ENCODE measurements at places on chromosomes 3 and 15.

- no peak for DNase-seq
Observed at GRCh38 chr3:131699001-131699400, 196.2 kb upstream of the MRPL3 start.

- no peak for DNase-seq
Observed at GRCh38 chr15:43519196-43519595, 1.8 kb downstream of the MAP1A start.

GRCh38 chr3:8767667-8768363 lies 1.6 kb downstream of the OXTR start:
- DNase-seq: no peak

DNA sequence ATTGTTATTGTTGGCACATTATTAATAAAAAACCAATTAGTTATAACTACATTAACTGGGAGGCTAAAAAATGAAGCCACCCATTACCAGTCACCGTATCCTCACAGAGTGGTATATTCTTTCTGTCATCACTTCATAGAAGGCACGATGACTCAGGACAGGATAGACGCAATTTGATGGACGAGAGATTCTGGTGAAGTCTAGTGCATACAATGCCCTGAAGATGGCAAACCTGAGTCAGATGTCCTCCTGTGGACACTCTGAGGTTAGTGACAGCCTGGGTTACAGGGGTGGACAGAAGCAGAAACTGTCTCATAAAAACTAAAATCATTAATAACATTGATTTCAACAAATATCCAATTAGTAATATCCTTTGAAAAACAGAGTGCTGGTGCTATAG lies 150.3 kb downstream of the SLC9A9 start:
- DNase-seq: no peak

GRCh38 chr15:101057841-101058407 lies 138.8 kb downstream of the LRRK1 start:
- DNase-seq: no peak

- DNase-seq: no peak
Observed at GRCh38 chr3:36403661-36404060, 23.4 kb downstream of the STAC start.

- DNase-seq: no peak
Observed at GRCh38 chr3:127328421-127328820, 40.6 kb upstream of the PRR20G start.

GRCh38 chr3:25957026-25957425 lies 167.1 kb downstream of the OXSM start:
- no peak for DNase-seq

GRCh38 chr3:71956716-71957115 lies 171.8 kb upstream of the PROK2 start:
- peak; percentile 6 for DNase-seq

GRCh38 chr15:51842852-51843737 lies 13.6 kb downstream of the TMOD3 start:
- DNase-seq: peak; percentile 50

DNA sequence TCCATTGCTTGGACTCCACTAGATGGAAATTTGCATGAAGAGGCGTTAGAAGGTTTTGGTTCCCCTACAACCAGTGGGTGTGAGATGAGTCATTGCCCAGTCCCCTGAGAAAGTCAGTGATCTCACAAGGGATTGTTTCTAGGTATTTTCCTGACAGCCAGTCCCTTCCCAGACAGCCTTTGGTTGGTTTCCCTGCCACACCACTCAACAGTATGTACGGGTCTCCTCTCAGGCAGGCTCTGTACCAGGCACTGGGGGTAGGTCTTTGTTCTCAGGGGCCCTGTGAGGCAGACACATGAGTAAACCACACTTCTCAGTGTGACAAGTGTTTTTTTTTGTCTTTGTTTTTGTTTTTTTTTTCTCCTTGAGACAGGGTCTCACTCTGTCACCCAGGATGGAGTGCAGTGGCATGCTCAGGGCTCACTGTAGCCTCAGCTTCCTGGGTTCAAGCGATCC lies 4.0 kb downstream of the LAMP3 start:
- DNase-seq: peak; percentile 98

DNA sequence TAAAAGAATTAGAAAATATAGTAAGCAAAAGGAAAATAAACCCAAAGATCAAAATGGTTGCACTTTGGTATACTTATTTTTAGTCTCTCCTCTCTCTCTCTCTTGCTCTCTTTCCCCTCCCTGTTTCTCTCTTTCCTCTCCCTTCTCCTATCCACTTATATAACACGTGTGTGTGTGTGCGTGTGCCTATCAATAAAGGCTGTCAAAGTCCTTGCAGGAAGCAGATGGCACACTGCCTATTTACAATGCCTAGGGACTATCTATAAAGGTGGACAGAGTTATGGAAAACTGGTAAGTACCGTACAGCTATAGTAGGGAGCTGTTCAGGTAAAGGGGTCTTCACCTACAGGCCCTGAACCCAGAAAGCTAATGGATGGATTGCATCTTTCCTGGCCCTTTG lies 161.6 kb downstream of the SQOR start:
- no peak for DNase-seq

- peak; percentile 60 for DNase-seq
Observed at GRCh38 chr3:111714305-111714704, 119.2 kb upstream of the ZBED2 start.

GRCh38 chr3:172219750-172220149 lies 180.4 kb downstream of the FNDC3B start:
- DNase-seq: no peak

DNA sequence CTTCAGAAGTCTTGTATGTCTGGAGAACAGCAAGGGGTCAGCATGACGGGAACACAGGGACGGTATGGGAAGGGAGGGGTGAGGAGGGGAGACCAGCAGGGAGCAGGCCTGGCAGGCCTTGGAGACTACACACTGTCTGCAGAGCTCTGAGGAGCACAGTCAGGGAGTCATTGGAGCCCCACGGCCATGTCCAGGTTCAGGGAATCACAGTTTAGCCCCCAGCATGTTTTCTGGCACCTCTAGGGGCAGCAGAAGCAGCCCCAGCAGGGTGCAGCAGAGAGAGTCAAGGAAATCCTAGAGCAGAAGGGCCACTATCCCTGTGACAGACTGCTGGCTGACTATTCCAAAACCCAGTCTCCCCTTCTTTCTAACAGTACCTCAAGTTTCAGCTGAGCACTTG lies 3.2 kb downstream of the LAMP3 start:
- peak; percentile 38 for DNase-seq

- DNase-seq: no peak
Observed at GRCh38 chr3:157502916-157503595, at the start of gene VEPH1. Gene VEPH1, minus strand, starts transcription at chr3:157503416. Its CDS starts 8,067 bp downstream, at chr3:157495349.

DNA sequence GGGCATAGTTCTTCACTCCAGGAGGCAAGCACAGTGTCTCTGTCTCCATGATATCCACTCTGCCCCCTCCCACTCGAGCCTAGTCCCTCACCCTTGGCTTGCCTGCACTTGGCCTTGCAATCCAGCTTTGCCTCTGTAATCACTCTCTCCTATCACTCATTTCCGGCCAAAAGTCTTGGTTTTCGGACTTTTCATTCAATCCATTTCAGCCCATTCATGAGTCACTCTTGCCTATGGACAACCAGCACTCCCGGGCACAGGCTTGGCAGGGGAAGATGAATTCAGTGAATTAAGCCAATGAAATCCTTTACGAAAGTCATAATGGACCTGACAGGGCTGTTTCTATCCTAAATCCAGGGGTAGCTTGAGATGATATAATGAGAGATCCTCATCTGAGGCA lies 21.7 kb downstream of the DAZL start:
- DNase-seq: no peak

DNA sequence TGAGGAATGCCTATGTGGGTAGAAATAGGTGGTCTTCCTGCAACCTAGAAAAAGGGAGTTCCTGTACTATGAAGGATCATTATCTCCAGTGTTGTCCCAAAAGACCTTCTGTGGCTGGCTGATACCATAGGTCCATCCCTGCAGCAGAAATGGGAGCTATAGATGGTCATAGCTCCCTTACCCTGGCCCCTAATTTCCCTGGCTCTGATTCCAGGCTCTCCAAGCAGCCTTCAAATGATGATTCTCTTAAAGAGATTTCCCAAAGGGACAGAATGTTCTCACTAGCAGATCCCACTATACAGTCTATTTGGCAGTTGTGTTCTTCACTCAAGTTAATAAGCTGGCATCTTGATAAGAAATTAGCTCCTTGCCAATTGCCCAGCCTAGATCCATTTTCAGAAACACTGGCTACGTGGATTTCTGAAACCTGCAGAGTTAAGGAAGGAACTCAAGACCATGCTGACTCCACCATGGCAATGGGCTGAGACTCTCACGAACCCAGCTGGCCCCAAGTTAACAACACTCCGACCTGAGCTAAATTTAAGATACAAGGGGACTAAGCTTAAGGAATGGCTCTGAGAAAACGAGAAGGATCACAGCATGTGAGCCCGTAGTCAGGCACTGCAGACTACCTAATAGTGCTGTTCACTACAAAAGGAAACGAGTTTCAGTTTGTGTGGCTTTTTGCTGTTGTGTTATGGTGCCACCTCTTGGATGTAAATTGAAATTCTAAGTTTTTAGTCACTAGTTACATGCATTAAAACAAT lies 11.4 kb downstream of the C15orf40 start:
- peak; percentile 81 for DNase-seq

- no peak for DNase-seq
Observed at GRCh38 chr3:130227540-130227939, 117.9 kb upstream of the COL6A5 start.

DNA sequence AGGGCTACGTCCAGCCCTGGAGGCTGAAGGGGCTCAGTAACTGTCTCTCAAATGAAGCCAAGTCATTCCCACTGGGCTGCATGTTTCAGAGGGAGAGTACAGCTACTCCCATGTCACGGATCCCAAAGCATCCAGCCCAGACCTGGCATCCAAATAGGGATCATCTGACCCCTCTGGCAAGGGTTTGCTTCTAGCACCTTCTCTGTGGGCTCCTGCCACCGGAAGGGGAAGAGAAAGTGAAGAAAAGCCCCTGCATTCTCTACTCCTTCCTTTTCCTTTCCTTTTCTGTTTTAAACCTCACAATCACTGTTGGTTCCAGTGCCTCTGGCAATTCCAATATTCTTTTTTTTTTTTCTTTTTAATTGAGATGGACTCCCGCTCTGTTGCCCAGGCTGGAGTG lies 64.5 kb upstream of the CTSH start:
- DNase-seq: peak; percentile 29

- DNase-seq: peak; percentile 20
Observed at GRCh38 chr15:99090011-99090699, 14.7 kb upstream of the SYNM start.

GRCh38 chr3:150215616-150216015 lies 192.5 kb upstream of the TSC22D2 start:
- no peak for DNase-seq

DNA sequence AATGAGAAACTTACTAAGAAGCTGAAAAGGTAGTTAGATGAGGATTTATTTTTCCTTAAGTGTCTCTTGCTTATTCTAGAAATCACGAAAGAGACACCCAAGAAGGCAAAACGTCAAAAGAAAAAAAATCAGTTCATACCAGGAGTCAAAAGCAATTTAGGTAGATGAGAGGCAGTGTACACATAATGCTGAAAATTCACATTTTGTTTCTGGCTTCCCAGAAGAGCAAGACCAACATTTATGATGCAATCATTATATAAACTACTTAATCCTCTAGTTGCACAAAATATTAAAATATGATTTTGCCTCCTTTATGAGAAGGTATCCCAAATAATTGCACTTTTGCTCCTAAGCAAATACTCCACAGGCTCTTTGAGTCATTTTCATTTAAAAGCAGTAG lies 228.0 kb downstream of the FMN1 start:
- no peak for DNase-seq

GRCh38 chr3:47578691-47579632 lies at the start of gene CSPG5:
Gene CSPG5, minus strand, starts transcription at chr3:47578865. Its CDS starts 172 bp downstream, at chr3:47578693.
- DNase-seq: no peak

DNA sequence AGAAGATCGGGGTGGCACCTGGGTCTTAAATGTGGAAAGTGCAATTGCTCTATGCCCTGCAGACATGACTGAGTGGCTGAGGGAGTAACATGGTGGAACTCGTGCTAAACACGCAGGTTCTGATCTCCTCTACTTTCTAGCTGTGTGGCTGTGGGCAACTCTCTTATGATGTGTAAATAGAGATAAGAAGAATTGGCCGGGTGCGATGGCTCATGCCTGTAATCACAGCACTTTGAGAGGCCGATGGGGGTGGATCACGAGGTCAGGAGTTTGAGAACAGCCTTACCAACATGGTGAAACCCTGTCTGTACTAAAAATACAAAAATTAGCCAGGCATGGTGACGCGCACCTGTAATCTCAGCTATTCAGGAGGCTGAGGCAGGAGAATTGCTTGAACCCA lies 67.7 kb downstream of the CLDN11 start:
- no peak for DNase-seq

- DNase-seq: no peak
Observed at GRCh38 chr15:28027714-28028076, 71.4 kb downstream of the OCA2 start.

DNA sequence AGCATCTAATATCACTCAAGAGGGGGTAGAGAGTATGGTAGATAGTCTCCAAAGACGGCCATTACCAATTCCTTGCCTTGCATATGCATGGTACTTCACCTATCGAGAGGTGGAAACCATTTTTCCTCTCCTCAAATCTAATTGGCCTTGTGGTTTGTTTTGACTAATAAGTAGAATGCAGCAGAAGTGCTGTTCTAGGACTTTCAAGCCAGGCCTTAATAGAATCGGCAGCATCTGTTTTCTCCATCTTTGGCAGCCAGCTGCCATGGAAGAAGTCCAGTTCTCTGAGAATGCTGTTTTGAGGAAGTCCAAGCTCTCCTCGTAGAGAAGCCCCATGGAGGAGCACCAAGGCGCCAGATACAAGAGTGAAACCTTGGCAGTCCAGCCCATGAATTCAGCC lies 59.1 kb upstream of the RASGRP1 start:
- no peak for DNase-seq

DNA sequence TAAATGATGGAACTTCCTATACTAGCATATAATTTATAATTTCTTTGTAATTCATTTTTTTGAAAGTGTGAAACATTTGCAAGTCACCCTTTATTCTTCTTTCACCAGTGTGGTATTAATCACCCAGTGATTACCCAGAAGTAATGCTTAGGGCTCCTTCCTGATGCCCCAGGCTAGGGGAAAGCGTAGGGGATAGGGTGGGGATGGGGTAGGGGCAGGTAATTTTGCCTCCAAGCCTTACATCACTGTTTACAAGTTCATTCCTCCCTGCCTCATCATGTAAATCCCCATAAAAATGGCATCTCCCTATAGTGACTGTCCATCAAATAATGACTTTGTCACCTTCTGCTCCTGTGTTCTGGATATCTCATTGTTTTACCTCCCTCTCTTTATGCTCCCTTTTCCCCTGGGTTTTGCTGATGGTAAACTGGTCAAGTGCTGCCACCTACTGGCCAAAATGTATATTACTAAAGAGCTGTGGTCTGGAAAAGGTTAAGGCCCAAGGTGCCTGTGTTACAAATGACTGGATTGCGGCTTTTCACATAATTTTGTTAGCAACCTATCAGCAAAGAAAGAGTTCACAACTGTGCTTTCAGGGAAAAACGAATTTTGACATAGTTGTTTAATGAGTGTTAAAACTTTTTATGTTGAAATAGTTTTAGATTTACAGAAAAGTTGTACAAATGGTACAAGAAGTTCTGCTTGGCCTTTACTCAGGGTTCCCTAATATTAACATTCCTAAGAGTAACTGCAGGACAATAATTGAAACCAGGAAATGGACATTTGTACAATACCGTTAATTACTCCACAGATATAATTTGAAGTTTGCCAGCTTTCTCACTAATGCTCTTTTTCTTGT lies 54.7 kb downstream of the ONECUT1 start:
- peak; percentile 98 for DNase-seq

- peak; percentile 10 for DNase-seq
Observed at GRCh38 chr3:109369510-109369909, 32.2 kb upstream of the DPPA4 start.

- DNase-seq: no peak
Observed at GRCh38 chr3:106288781-106289180, 420.0 kb upstream of the CBLB start.

- DNase-seq: peak; percentile 58
Observed at GRCh38 chr3:141738891-141739363, 829 bp downstream of the RNF7 start.
